ENCODE measurements at places on chromosomes 7 and 10.
A peak's percentile ranks its signal among the peaks of the same experiment; 100 is the strongest.

DNA sequence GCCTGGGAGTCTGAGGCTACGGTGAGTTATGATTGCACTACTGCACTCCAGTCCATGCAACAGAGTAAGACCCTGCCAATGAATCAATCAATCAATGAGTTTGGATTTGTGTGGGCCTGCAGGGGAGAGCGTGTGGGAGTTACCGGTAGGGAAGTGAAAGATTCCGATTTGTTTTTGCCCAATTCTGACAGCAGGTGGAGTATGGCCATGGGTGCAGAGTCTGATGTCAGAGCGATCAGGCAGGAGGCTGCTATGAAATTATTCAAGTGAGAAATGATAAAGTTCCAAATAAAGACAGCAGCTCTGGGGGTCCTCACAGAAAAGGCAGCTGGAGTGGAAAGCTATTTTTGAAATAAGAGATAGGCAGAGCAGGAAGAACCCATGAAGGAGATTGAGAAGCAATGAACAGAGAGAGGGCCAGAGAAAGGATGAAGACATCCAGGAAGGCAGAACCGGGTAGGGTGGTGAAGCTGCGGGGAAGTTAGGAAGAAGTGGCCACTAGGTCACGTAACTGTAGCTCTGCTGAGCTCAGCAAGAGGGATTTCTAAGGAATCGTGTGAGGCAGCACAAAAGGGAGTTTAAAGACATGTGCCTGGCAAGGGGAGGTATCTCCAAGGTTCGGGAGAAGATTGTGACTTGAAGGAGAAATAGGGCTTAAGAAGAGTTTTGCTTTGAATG is 93.7 kb upstream of the NMT2 start:
- DNase-seq, result peak; percentile 38

- DNase-seq, result no peak
These were observed 405.0 kb downstream of the ADRA2A start for GRCh38 chr10:111481866-111482265.

DNA sequence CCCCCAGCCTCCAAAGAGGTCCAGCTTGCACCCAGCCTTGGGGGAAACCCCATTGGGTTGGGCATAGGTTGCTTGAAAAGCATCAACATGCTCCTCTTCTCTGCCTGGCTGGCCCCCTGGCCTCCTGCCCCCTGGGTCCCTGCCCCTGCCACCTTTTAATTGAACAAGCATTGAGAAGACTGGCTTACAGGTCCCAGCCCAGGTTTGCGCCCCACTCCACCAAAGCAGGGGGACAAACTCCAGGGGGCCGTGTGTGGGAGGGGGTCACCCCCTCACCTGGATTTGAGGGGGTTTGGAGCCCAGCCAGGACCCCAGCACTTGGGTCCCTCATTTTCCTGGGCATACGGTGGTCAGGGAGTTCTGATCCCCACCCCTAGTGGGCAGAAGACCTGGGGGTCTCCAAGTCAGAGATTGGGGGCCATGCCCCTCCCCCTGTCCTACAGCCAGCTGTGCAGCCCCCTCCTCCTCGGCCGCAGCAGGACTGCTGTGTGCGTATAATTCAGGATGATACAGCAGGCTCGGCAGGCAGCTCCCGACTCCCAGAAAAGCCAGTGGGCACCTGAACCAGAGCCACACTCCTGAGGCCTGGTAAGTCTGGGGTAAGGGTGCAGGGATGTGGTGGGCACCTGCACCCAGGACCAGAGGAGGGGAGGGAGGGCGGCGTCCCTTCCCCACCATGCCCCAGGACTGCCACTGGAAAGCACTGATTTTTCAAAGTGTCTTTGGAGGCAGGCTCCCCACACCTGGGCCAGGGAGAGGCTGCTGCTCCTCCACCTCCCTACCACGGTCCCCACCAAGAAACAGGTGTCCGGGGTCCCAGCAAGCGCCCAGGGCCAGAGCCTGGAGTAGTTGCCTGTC is 1.7 kb downstream of the ELFN1 start:
- no peak for DNase-seq

DNA sequence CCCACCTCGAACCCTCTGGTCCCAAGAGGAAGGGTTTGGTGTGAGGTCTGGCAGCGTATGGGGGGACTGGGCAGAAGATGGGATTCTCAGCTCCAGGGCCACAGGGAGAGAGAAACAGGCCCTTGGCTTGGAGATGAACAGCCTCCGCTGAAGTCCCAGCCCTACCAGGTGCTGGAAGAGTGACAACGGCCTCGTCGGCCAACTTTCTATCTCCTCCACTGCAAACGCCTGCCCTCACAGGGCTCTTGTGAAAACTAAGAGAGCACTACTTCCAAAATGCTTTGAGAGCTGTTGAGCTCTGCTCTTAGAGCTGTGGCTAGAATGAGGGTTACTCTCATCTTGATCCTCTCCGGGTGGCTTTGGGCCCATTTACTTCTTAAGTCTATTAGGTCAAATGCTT is 63.5 kb downstream of the AFAP1L2 start:
- DNase-seq, result no peak

GRCh38 chr7:30598121-30598876 is 3.6 kb downstream of the GARS1 start:
- DNase-seq, result peak; percentile 28

DNA sequence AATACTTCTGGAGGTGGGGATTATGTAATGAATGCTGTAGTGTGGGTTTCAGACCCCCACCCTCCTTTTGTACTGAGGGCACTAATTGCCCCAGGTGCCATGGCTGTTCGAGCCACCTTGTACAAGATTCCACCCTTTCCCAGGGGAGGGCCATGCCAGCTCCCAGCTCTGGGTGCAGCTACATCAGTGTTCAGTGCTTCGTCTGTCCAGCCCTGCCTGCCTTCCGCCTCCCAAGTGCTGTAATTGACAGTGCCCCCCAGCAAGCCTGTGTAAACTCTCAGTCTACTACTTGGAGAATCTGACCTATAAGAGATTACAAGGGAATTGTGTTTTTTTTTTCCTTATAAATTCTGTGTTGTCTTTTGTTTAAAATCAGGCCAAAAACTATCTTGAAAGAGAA is 33.0 kb downstream of the GTF2I start:
- no peak for DNase-seq

DNA sequence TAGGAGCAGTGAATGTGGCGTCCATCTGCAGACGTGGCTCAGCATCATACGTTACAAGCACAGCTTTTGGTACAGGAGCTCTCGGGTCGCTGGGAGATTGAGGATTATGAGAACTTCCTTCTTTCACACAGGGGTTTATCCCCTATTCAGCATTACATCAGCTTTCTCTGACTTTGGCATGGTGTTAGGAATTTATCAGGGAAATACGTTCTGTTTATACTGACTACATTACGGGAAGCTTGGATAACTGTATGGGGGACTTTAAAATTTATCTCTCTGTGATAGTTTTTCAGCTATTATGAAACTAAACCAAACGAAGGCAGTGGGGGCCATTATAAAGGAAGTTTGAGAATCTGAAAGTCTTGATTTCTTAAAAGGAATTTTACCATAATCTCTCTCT is 110.1 kb upstream of the INSYN2A start:
- DNase-seq, result no peak

DNA sequence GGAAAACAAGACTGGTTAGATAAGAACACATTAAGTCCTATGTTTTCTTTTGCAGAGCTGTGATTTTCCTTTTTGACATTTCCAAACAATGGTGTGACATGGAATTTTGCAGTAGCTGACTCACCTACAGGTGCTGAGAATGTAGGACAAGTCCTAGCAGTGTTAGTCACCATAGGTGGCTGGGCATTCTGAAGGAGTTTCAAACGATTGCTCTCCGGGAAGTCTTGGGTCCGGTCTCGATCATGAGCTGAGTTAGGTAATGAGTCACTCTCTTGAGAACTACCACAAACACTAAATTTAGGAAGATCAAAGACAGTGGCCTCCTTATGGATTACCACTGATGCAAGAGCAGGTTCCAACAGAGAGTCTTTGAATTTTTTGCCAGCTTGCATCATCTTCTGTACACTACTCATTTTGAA is 3.6 kb downstream of the FIGNL1 start:
- DNase-seq, result peak; percentile 72

DNA sequence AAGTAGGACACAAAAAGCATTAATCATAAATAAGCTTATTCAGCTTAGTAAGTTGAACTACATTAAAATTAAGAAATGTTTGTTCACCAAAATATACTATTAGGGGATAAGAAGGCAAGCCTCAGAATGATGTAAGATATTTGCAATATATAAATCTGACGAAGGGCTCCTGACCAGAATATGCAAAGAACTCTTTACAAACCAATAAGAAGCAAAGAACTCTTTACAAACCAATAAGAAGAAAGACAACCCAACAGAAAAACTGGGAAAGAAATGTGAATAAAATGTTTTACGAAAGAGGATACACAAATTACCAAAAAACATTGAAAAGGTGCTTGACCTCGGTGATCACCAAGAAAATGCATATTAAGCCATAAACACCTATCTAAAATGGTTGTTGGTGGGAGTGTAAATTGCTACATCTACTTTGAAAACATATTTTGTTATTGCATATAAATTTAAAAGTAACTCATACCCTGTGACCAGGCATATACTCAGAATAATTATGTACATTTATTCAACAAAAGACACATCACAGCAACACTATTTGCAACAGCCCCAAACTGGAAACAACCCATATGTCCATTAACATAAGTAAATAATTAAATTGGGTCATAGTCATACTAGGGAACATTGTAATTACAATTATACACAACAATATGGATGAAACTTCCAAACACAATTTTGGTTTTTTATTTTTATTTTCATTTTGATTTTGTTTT is 83.3 kb upstream of the CTBP2 start:
- no peak for DNase-seq

DNA sequence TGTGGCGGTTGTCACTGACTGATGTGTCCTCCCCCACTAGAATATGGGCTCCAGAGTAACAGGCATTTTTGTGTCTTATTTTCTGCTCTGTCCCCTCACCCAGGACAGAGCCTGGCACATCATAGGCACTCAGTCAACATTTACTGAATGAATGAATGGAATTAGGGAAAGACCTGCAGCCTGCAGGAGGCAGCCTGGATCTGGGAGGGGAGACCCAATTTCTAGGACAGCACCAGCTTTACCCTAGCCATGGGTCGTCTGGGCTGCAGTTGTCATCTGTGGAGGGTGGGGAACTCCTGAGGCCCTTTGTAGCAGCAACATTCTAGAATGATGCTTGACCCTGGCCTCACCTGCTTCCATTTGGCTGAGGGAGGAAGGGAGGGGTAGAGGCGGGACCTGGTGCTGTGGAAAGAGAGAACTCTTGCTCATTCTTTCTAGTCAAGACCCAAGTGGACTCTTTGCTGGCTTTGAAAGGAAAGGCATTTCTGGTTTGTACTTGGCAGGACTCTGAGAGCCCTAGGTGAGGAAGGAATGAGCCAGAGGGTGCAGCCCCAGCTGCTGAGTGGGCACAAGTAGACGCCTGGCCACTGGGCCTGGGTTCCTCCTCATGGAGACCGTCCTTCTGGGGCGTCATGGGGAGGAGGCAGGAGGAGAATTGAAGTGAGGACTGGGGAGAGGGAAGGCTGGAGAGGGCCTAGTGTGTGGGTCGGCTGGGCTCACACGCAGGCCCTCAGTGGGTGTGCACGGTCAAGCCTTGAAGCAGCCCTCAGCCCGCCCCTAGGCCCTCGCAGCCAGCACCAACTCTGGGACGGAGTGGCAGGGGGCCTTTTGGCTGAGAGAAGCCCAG is 8.9 kb downstream of the FGF8 start:
- DNase-seq, result no peak

GRCh38 chr7:77441046-77441445 is 24.9 kb upstream of the GSAP start:
- no peak for DNase-seq

- no peak for DNase-seq
These were observed 73.2 kb upstream of the TRIM24 start for GRCh38 chr7:138386821-138387220.

GRCh38 chr10:25097669-25098411 is 77.0 kb upstream of the GPR158 start:
- no peak for DNase-seq

DNA sequence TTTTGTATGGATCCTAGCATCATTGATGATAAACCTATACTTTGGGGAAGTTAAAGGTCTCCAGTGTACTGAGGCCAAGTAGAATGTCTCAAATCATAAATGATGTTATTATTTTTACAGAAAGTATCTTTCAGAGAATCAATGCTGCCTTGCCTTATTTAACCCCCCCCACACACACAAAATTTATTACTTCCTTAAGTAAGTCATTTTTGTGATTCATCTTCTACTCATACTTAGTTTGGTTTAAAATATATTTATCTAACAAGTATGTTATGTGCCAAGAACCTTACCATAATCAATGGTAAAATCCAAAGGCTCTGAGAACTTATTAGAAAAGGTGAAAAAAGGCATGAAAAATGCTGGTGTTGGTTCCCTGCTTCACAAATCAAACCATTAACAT is 18.8 kb upstream of the CLDN12 start:
- peak; percentile 54 for DNase-seq

GRCh38 chr7:133255486-133255885 is 2.6 kb downstream of the EXOC4 start:
- DNase-seq, result no peak

GRCh38 chr10:102620138-102620590 is 24.1 kb upstream of the TRIM8 start:
- DNase-seq, result no peak

DNA sequence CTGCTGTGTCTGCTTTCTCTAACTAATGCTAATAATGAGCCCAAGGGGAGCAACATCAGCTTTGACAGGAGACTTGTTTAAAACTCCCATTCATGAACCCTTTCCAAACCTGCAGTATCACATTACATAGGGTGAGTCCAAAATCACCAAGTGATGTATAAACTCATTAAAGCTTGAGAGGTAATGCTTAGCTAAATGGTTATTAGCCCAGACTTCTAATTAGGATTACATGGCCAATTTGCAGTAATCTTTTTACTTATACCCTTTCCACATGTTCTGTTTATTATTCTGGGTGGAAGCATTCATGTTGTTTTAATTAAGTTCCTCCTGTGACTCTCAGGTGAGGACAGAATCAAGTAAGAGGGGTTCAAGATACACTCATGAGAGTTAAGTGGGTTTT is 17.5 kb downstream of the ZNF138 start:
- DNase-seq, result no peak

Data from fibroblast of skin of right quadriceps (primary cell).